GM13976 (cell line): ENCODE measurements at places on chromosomes 13 and 19.
A peak's percentile ranks its signal among the peaks of the same experiment; 100 is the strongest.

DNA sequence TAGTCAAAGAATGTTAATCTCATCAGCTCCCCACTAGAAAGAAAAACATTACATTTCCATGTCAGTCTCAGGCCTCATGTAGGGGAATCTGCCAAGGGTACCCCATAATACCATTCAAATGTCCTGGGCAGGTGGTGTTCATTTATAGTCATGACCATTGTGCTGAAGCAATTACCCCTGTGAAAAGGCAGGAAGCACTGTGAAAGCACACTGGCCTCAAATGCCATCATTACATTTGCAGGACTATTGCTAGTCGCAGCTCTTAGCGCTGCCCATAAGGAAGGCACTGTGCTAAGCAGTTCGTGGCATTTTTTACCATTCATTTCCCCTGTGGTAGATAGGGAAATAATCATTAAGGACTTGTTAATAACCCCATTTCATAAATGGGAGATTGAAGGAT lies 109.0 kb downstream of the LHFPL6 start:
- DNase-seq: no peak

- no peak for DNase-seq
Measured at GRCh38 chr19:30222992-30223865, 149.0 kb upstream of the ZNF536 start.

GRCh38 chr13:29438769-29439168 lies 156.7 kb downstream of the SLC7A1 start:
- no peak for DNase-seq

- DNase-seq: peak; percentile 88
Measured at GRCh38 chr19:13597640-13598039, 91.4 kb upstream of the CACNA1A start.
